ENCODE measurements at places on chromosomes 3 and 15.

- no peak for DNase-seq
Observed at GRCh38 chr3:159032311-159032710, 230.5 kb downstream of the MFSD1 start.

DNA sequence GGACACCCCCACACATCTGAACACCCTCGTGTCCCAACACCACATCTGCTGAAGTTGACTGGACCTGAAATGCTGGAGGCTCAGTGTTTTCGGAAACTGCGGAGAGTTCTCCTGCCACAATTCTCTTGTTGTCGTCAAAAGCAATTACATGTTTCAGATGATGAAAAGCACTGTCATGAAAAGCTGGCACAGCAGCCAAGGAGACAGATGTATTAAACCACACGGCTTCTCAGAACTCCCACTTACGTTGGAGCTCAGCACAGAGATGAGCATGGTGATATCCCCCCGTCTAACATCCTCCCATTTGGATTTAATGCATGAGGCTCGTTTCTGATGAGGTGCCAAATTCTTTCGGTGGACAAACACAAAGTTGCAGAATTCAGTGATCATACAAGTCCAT is 180.1 kb downstream of the RORA start:
- DNase-seq: no peak

DNA sequence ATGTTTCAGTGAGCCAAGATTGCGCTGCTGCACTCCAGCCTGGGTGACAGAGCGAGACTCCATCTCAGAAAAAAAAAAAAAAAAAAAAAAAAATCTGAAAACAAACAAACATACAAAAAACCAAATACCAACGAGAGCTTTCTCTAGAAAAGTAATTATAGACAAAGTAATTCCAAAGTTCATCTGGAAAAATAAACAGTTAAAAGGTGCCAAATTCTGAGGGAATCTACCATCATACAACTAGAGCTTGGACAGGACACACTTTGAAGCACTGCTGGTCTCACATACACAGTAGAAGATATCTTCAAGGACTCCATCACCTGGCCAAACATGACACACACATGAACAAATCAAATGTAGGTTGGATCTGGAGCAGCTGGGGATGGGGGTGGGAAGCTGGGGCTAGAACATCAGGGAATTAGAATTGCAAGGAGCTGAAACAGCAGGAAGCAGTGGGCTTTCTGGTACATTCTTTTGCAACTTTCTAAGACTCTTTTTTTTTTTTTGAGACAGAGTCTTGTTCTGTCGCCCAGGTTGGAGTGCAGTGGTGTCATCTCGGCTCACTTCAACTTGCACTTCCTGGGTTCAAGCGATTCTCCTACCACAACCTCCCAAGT is 41.1 kb upstream of the CTSH start:
- no peak for DNase-seq

DNA sequence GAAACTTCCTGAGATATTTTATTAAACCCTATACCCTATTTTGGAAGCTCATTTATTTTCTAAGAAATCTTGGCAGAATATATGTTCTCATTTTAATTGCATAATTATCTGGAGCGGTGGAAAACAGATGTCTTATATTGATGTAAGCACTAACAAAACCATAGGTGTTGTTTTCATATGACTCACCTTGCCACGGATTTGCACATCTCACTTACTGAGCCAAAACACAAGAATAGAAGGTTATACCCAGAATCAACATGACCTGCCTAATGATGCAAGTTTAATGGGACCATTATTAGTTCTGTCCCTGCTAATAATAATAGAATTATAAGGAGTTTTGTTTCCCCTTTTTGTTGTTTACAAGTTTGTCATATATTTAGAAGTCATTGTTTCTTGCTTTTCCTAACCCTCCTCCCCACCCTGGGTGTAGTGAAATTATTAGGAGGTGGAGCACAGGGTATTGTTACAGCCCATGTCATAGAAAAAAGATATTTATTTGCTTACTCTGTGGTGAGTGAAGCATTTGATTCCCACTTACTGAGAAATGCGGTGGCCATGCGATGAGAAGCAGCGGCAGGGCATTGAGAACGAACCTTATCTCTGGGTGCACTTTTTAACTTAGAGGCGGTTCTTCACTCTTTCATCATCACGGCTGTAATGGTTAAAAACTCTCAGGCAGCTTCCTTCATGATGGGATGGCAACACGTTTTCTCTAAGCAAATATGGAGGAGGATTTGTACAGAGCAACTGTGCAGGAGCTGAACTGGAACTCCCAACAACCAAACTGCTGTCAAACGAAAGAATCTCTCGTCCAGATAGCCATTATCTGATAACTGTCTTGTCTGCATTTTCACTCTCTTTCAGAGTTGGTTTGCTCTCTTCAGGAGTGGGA is 521 bp downstream of the IL5RA start:
- no peak for DNase-seq
